Fibroblast of upper back skin (primary cell): ENCODE measurements at places on chromosomes 16 and 17.
A peak's percentile ranks its signal among the peaks of the same experiment; 100 is the strongest.

GRCh38 chr16:82834151-82834815, 207.5 kb downstream of the CDH13 start:
- DNase-seq: peak; percentile 37

GRCh38 chr16:65543781-65544740, 422.2 kb upstream of the CDH11 start:
- DNase-seq: no peak

GRCh38 chr17:5580367-5580766, 3.9 kb downstream of the NLRP1 start:
- peak; percentile 30 for DNase-seq

DNA sequence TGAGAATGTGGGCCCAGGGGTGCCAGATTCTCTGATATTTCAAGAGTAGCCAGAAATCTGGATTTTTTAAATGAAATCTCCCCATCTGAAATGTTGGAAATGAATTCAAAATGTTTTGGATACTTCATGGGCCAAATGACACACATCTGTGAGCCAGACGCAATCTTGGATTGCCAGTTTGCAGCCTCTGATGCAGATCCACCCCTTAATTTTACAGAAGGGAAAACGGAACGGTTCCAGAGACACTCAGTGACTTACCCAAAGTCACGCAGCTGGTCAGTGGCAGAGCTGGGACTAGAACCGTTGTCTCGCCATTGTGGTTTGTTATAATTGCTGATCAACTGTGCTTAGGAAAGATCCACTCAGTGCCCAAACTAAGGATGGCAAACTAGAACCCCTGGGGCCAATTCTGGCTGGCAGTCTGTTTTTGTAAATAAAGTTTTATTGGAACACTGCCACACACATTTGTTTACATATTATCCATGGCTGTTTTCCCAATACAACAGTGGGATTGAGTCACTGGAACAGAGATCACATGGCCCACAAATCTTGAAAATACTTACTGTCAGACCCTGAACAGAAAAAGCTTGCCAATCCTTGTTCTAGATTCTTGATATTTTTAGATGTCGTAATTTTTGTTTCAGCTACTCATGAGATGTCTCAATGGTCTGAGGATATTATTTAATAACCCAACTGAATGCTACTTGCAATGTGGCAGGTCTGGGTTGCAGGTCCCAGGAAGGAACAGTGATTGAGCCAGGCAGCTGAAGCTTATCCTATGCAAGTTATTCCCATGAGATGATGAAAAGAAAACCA, 143.8 kb downstream of the AXIN2 start:
- DNase-seq: no peak

GRCh38 chr17:14197586-14197985, 39.1 kb downstream of the CDRT15 start:
- no peak for DNase-seq

GRCh38 chr17:78252111-78252634, 20.7 kb downstream of the TMEM235 start:
- no peak for DNase-seq

GRCh38 chr16:84532855-84533486, 28.5 kb upstream of the MEAK7 start:
- DNase-seq: peak; percentile 31
